ENCODE measurements at places on chromosomes 2 and 18.

DNA sequence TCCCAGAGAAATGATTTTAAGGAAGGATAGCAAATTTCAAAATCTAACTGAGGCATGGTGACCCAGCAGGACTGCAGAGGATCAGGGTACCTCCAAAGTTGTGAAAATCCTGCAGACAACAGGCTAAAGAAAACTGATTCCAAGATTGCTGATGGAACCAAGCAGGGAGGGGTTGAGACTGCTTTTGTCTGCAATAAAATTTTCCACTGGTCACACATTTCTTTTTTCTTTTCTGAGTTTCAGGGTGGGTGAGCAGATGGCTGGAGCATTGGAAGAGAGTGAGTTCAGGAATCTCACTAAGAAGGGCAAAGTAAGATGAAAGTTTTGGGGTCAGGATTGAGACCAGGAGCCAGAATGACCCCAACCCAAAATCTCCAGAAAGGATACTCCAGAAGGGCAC, 321.0 kb downstream of the TNS1 start:
- no peak for DNase-seq

GRCh38 chr2:195486987-195487644, 169.9 kb upstream of the SLC39A10 start:
- DNase-seq, result peak; percentile 24

- DNase-seq, result no peak
These were observed 195.7 kb downstream of the PIEZO2 start for GRCh38 chr18:10953672-10954071.

GRCh38 chr2:124187948-124188347, 162.9 kb downstream of the CNTNAP5 start:
- no peak for DNase-seq

- no peak for DNase-seq
These were observed 774.2 kb upstream of the FSHR start for GRCh38 chr2:49928551-49928950.

- DNase-seq, result no peak
These were observed 90.4 kb upstream of the CBLN2 start for GRCh38 chr18:72634500-72634899.

- DNase-seq, result peak; percentile 54
These were observed 9.8 kb upstream of the RAB17 start for GRCh38 chr2:237600205-237600846.

DNA sequence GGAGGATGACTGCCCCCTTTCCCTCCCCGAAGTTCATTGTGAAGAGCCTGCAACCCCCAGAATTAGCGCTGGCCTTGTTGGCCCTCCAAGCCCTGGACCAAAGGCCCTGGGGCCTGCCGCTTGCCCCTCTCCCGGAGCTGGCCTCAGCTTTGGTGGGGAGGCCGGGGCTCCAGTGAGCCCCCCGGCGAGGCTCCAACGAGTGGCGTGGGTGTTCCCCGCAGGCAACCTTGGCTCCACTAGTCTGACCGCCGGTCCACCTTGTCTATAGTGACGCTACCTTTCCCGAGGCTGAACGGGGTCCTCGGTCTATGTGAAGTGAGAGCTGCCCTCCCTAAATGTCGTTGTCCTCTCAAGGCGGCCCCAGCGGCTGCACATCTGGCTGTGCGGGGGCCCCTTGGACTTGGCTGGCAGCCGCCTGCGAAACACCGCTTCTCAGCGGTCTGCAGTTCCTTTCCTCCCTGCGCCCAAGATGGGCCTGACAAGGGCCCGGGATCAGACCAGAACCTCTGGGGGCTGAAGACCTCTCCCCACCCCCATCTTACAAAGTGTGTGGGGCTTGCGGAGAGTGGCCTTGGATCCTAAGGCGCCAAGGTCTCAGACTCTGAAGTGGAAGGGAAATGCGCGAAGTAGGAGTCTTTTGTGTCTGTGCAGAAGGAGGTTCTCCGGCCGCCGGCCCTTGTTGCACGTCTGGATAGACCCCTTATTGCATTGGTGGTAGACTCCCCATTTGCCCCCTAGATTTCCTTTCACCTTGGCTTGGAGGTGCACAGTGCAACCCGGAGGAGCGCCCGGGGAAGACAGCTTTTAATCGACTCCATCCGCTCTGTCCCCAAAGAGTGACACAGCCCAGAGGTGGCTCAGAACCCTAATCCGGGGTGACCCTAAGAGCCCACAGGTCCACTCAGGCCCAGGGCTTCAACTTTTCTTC, 3.9 kb upstream of the HOXD10 start:
- DNase-seq, result no peak

- no peak for DNase-seq
These were observed 430 bp downstream of the BIN1 start for GRCh38 chr2:127106457-127106990.

DNA sequence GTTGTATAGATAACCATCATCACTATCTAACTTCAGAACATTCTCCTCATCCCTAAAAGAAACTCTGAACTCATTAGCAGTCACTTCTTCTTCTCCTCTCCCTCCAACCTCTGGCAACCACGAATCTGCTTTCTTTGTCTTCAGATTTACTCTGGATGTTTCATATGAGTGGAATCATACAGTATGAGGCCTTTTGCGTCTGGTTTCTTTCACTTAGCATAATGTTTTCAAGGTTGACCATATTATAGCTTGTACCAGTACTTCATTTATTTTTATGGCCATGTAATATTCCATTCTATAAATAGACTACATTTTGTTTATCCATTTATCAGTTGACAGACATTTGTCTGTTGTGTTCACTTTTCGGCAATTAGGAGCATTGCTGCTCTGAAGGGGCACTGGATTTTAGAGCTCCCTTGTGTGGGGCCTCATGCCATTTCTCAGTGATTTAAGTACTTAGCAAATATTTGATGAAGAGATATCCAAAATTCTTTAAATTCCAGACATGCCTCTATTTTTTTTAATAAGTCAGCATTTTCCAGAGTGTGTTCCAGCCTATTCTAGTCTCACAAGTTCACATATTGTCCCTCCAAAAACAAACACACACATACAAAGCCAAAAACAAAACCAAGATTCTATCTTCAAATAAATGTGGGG, 22.5 kb upstream of the MAP3K20 start:
- no peak for DNase-seq

DNA sequence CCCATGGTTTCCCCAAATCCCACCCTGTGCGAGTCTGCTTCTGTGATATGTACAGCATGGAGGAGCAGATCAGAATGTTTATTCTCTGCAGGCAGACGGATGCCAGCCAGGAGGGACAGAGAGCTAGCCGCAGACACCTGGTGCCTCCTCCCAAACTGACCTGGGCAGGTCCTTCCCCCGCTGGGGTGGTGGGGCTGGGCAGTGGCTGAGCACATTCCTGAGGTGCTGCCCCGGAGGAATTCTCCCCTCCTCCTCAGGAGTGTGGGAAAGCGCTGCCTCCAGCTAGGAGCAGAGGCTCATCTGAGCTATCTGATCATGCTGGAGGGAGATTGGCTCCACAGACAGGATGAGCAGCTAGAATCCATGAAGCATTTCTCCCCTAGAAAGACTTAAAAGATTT, 21.7 kb downstream of the C2orf92 start:
- no peak for DNase-seq

DNA sequence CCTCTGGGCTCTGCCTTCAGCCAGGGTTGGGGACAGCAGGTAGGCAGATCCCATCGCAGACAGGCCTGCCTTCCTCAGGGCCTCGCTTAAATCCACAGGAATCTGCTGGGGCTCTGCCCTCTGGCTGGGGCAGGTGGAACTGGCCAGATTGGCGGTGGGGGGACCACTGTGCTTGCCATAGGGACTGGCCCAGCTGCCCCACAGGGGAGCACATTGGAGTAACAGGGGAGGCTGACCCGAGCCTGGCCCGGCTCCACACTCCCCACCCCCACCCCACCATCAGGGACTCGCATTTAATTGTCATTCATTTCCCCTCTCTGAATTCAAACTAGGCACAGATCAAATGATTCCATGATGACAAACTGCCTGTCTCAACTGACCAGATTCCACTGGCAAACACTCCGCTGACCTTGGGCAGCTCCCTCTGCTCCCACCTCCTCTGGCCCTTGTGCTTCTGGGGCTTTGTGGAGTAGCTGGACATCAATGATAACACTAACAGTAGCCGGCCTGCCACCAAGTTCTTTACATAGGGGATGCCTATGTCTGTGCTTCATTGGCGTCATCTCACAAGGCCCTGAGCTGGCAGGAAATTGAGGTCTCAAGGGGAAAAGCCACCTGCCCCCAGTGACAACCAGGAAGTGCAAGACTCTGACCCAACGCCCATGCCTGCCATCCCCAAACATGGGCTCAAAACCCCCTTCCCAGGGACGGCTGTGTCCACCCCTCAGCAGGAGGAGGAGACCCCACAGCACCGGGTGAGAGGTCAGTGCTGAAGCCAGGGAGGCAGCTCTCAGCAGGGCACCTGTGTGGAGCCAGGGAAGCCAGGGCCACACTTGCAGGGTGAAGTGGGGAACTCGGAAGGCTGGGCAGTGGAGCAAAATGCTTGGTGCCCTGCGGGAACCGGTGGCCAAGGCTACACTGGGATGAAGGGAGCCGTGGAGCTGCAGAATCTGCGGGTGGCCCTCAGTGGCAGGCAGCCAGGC, 2.1 kb upstream of the B3GNT7 start:
- no peak for DNase-seq

- no peak for DNase-seq
These were observed 166.7 kb downstream of the MYT1L start for GRCh38 chr2:2164326-2164917.

GRCh38 chr2:27721335-27721734, 50.2 kb upstream of the MRPL33 start:
- DNase-seq, result no peak

- no peak for DNase-seq
These were observed 63.6 kb downstream of the DDX1 start for GRCh38 chr2:15655123-15655887.

DNA sequence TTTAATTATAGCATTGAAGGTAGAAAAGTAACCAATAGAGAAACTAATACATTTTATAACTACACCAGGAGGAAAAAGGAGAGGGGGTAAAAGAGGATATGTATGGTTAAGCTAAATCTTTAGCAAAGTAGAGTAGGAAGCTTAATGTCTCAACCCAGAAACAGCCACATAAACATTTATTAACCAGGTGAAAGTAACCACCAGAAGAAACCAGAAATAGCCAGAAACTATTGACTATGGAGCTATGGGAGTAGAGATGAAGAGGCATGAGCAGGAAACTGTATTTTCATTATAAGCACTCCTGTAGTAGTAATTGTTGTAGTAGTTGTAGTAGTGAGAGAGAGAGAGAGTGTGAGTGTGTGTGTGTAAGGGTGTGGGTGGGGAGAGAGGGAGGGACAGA, 617.5 kb upstream of the CHAC2 start:
- DNase-seq, result no peak

DNA sequence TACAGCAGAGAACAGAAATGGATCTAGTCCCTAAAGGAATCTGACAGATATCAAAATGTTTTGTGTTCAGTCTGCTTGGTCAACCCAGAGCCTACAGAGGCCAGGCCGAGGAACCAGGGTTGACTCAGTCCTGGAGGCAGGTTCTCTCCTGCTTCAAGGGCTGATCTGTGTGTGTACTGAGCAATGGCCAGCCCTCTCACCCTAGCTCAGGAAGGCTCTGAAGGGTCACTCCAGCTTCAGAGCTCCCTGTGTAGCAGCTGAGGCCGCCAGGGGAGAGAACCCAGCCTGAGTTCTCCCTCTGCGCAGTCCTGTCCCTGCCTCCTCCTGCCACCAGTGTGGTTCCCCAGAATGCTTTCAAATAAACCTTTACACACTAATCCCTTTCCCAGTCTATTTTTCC, 41.1 kb downstream of the NEURL3 start:
- no peak for DNase-seq

DNA sequence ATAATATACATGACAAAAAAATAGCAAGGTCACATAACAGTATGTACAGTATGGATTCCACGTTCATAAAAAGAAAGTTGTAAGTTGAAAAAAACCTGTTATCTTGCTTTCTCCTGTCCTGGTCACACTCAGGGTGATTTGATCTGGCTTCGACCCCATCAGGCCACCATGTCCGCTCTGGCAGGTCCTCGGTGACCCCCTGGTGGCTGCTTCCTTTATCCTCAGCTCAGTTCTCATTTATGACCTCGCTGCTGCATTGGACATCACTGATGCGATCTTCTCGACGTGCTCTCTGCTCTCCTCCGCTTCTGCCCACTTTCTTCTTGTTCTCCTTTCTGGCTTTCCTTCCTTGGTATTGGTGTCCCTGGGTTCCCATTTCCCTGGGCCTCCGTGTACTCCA, 29.7 kb downstream of the DGKD start:
- DNase-seq, result no peak

GRCh38 chr2:128301501-128301966, 17.1 kb downstream of the HS6ST1 start:
- peak; percentile 92 for DNase-seq

GRCh38 chr2:46471697-46472096, 7.7 kb upstream of the TMEM247 start:
- no peak for DNase-seq

DNA sequence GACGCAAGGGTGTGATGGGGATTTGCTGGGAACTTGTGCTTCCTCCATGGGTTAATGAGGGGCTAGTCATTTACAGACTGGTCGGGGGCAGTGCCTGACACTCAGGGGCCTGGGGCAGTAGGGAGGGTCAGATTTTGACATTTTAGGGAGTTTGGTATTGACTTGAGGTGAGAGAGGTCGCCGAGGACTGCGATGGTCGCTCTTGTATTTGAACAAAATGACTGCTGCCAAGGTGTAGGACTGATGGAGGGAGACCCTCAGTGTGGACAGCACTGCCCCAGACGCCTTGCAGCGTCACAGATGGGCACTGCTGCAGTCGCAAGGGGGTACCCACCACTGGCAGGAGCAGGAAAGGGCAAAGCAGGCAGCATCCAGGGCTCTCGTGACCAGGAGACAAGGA, 182.9 kb downstream of the RTP5 start:
- DNase-seq, result no peak

DNA sequence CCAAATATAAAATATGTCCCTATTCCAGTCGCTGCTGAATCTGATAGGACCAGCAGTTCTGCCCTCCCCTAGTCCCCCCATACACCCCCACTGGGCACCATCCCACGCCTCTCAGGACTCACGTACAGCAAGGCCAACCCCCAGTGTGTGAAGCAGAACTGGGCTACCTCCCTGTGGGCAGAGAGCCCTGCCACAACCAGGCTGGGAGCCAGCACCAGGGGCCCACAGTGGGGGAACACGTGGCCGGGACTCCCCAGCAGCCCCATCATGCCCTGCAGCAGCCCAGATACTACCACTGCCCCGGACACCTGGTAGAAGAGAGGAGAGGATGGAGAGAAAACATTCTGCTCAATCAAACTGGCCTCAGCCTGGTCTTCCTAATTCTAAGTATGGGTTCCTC, 1.3 kb downstream of the SLC23A3 start:
- no peak for DNase-seq

GRCh38 chr18:56273541-56274219, 364.7 kb downstream of the TXNL1 start:
- no peak for DNase-seq

- DNase-seq, result no peak
These were observed 32.8 kb upstream of the DNAH7 start for GRCh38 chr2:196101325-196101991.

- no peak for DNase-seq
These were observed 48.0 kb upstream of the LPIN2 start for GRCh38 chr18:3060667-3061580.

DNA sequence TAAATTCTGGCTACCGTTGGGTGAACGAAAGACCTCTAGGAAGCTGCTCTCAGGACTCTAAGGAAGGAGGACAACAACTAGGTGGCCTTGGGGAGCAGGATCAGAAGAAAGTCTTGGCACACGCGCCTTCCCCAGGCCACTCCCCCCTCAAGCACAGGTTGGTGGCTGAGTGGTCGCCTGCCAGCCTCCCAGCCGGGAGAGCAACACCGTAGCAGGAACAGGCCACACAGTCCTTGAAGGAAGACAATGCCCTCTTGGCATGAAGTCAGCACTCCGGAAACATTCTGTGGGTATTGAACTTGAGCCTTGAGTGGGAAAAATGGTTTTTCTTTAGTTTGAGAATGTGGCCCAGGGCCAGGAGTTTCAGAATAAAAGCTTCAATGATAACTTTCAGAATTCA, 87.4 kb upstream of the AGAP1 start:
- DNase-seq, result no peak
